ENCODE measurements at places on chromosomes 5 and 9.

DNA sequence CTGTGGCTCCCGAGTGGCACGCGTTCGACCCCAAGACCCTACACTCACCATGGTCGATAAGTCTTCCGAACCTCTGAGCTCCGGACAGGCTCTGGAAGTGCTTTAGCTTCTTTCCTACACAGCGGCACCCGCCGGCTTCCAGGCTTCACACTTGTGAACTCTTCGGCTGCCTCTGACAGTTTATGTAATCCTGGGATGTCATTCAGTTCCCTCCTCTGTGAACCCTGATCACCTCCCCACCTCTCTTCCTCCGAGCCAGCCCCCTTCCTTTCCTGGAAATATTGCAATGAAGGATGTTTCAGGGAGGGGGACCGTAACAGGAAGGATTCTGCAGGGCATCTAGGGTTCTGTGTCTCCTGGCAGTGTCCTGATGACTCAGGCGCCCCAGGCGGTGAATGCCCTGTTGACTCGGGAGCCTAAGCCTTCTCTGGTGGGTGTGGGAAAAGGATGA is at the start of gene CD14:
Gene CD14, minus strand, starts transcription at position 155 of the 451 bp plus-strand sequence. Its CDS starts 104 bp downstream, at position 51.
- DNase-seq, result no peak

DNA sequence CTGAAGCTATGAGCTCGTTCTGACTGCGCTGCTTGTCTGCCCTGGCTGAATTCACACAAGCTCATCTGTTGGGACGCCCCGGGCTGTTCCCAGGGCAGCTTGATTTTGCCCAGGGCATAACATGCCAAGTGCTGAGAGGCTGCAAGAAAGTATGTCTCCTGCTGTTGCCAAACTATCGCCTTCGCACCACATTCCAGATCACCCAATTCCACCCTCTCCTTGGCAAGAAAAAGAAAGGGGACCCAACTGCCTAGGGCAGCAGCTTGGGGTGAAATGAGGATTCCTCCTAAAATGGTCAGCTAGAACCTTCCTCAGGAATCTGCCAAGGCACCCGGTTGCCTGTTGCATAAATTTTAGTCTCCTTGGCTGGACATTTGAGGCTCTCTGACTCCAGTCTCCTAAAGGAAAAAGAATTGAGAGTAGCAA is 21.2 kb downstream of the COL15A1 start:
- no peak for DNase-seq

GRCh38 chr5:174798551-174798951 is 74.2 kb downstream of the MSX2 start:
- DNase-seq, result no peak

GRCh38 chr5:147397616-147398015 is 112.3 kb downstream of the DPYSL3 start:
- no peak for DNase-seq

DNA sequence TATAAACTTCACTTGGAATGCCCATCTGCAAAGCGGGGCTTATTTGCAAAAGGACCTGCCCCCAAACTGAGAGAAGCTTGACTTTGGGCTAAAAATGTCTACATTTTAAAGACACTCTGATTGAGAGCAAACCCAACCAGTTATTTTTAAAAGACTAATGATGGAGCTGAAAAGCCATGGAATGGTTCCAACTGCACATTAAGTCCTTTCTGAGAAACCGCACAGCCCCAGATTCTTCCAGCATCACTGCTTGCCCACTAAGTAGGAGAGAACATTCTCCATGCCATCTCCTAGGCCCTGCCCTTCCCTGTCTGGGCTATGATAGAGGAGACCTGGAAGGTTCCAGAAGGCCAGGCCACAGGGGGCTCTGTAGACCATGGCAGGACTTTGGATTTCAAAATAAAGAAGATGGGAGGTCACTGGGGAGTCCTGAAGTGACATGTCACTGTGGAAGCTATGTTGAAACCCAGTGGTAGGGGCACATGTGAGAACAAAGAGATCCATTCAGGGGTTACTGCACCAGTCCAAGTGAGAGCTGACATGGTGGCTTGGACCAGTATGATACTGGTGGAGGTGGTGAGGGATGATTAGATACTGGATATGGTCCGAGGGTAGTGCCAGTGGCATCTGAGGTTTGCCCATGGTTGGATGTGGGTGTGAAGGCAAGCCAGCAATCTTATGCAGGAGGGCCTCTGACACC is 179.2 kb downstream of the DAB2IP start:
- DNase-seq, result no peak

DNA sequence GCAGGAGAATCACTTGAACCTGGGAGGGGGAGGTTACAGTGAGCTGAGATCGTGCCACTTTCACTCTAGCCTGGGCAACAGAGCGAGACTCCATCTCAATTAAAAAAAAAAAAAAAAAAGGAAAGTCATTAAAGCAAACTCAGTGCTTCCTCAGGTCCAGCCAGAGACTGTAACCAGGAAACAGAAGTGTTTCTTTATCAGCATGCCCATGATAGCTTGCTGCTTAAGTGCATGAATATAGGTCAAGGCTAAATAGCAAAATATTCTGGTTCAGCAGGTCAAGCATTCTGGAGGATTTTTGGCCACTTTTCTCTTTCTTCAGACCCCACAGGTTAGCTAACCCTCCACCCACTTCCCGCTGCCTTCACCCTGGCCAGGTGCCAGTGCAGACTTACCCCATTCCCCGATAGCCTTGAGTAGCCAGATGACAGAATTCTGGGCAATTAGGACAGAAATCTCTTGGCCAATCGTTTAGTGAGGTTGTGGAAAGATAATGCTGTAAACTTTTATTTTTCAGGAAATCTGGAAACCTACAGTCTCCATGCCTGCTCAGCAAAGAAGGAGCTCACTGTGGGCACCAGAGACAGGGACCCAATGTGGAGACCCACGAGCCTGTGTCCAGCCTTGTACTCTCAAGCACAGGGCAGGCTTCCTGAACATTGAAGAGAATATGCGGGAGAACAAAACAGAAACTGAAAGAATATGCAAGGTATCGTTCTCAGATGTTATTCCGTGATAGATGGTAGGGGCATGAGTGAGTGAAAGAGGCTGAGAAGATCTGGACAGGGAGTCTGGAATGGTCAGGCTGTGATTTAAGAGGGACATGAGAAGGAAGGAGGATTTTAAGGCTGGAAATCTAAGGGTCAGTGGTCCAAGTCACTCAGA is 4.2 kb upstream of the UGT3A2 start:
- no peak for DNase-seq

DNA sequence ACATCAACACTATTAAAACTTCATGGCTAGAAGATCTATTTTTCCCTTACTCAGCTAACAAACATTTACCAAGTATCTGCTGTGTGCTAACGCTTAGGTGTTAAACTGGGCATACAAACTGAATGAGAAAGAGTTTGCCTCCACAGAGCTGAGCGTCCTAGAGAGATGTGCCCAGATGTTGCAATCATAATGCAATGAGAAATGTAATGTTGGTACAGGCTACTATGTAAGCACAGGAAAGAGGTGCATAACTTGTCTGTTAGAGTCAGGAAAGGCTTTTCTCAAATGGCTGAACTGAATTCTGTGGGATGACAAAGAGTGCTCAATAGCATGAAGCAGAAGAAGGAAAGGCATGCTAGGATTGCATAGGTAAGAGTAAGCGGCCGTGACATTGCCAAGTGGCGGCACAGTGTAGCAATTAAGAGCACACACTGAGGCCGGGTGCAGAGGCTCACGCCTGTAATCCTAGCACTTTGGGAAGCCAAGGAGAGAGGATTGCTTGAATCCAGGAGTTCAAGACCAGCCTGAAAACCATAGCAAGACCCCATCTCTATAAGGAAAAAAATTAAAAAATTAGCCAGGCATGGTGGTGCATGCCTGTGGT is 137.8 kb downstream of the MEF2C start:
- no peak for DNase-seq

Measured in activated gamma-delta T cell treated with anti-CD3 and anti-CD28 coated beads, Interleukin-2, amount 50 U/mL, for 16 hours (primary cell).